Stimulated activated CD4-positive, alpha-beta T cell treated with anti-CD3 and anti-CD28 coated beads, Interleukin-1b, Interleukin-23, amount 100 ng/mL, for 1 hour (primary cell): ENCODE measurements at places on chromosomes 2 and 18.

GRCh38 chr2:233940376-233941276, 23.5 kb downstream of the TRPM8 start:
- no peak for DNase-seq

DNA sequence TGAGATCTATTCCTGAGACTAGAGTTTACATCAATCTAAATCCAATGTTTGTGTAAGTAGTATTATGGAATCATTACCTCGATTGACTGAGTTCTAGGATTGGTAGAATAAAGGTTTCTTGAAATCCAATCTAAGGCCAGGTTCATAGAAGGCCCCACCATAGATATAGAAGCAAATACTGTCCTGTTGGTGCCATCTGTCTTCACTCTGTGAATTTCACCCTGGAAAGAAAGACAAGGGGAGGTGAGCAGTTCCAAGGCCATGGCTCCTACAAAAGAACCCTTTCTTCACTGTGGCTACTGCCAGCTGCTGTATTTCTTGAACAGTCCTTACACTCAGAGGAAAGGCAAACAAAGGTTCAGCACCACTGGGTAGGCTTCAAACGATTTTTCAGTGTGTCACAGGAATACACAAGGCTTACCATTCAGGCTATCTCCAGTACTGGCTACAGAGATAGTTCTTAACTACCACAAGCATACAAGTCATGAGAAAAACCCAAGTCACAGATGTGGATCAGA, 137.0 kb downstream of the LRP2 start:
- no peak for DNase-seq

DNA sequence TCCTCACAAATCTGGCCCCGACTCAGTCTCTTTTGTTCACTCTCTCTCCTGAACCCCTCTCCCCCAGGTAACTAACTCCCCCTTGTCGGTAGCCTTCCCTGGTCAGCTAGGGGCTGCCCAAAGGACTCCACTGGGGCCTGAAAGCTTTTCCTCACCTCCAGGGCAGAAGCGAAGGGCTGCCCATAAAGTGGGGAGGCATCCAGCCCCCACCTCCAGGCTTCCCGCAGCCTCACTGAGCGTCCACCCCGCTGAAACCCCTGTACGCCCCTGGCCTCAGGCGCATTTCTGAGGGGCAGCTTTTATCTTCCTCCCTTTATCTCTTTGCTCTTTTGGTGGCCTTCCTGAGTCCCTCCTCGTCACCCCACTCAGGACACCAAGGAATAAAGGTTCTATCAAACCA, 249.3 kb downstream of the CYP26B1 start:
- DNase-seq = no peak

DNA sequence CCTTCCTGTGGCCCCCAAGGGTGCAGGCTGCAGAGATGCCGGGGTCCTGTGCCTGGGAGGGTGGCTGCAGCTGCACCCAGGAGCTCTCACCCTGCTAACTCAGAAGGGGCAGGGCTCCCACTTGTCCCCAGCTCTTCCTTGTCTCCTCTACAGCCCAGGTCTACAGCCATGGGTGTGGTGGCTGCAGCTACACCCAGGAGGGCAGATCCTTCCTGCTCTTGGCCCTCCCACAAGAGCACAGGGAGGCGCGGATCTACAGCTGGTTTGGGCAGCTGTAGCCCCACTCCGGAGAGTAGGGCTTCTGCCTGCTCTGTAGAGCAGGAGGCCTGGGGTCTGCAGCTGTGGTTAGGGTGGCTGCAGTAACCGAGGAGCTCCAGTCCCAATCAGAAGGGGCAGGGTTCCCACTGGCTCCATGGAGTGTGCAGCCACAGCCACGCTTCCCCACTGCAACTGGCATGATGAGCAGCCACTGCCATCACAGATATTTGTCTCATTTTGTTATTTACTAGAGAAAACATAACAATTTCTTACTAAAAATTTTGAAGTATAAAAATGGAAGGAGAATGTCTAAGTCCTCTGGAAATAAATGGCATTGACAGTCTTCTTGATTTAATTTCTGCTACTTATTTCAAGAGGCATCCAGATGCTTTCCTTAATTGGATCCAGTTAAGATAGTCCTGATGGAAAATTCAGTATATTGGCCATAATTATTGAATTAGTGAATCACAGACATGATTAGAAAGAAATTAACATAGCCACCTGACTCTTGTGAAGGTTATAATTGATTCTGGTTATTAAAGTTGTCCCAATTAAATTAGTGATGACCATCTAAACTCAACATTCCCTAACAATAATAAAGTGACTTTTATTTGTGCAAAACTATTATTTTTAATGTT, 233.6 kb downstream of the KCNE4 start:
- DNase-seq = no peak

GRCh38 chr18:32846896-32847295, 74.1 kb upstream of the KLHL14 start:
- no peak for DNase-seq

- no peak for DNase-seq
Observed at GRCh38 chr2:226647621-226648518, 151.8 kb downstream of the IRS1 start.

DNA sequence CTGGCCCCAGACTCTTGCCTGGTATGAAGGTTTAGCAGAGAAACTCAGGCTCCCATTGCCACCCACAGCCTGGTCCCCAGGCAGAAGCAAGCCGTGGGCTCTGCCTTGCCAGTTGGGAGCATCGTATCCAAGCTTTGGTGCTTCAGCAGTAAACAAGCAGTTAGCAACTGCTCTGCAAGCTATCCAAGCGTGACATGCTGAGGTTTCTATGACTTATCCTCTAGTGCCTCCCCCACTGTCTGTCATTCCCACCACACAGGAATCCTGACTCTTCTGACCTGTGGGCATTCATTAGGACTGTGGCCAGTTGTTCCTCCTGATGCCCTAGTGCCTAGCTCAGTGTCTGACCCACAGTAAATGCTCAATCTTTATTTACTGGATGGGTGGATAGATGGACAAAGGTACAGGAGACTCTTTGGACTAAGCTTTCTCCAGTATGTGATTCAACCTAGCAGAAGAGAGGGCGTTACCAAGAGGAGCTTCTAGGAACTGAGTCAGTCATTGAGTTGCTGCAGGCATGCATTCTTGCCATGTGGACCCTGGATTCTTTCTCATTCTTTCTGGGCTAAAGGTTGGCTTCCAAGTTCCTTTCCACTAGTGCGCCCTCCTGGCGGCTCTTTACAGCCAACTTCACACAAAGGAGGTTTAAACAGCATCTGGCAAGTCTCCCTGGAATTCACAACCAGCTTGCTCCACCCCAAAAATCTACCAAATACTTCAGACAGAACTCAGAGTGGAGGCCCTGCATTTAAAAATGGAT, 40.6 kb upstream of the MRPL19 start:
- no peak for DNase-seq

DNA sequence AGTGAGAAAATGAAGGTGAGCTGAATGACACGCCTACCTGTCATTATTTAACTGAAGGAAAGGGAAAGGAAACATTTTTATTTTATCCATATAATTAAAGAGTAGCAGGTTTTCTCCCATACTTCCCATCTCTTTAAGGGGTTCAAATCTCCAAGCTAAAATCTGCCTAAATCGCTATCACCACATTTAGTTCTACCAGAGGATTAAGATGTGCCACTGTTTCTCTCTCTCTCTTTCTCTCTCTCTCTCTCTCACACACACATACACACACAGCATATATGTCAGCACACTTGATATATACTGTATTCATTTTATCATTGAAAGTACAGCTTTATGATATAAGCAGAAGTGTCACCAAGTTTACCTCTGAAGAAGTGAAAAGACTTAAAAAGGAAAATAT, 3.1 kb downstream of the WIPF1 start:
- no peak for DNase-seq

- DNase-seq = no peak
Observed at GRCh38 chr18:34873986-34874580, 164.0 kb downstream of the DTNA start.

GRCh38 chr18:77461062-77461688, 211.5 kb downstream of the GALR1 start:
- no peak for DNase-seq

GRCh38 chr2:237738255-237738654, 60.3 kb upstream of the RBM44 start:
- DNase-seq = no peak

- DNase-seq = no peak
Observed at GRCh38 chr2:96396095-96396494, 60.5 kb downstream of the NCAPH start.

DNA sequence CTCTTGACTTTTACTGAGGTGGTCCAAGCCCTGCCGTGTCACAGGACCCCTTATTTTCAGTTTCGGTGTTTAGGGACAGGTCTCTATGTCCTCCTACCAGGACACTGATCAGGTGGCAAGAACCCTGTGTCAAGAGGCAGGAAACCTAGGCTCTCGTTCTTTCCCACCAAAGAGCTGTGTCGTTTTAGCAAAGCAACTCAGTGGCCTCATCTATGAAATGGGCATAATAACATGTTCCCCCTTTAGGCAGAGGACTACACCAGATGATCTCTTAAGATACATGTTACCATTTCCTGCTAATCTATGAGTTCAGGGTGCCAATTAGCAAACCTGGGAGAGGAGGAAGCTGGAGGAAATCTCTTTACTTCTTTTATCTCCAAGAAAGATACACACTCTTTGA, 1.9 kb downstream of the RAB31 start:
- no peak for DNase-seq

DNA sequence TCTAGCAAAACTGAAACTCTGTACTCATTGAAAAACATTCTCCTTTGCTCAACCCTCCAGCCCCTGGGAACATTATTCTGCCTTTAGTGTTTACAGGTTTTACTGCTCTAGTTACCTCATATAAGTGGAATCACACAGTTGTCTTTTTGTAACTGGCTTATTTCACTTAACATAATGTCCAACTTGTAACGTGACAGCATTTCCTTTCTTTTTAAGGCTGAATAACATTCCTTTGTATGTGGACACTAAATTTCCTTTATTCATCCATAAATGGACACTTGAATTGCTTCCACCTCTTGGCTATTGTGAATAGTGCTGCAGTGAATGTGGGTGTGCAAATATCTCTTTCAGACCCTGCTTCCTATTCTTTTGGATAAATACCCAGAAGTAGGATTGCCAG, 144.9 kb downstream of the ACTR3 start:
- DNase-seq = no peak

DNA sequence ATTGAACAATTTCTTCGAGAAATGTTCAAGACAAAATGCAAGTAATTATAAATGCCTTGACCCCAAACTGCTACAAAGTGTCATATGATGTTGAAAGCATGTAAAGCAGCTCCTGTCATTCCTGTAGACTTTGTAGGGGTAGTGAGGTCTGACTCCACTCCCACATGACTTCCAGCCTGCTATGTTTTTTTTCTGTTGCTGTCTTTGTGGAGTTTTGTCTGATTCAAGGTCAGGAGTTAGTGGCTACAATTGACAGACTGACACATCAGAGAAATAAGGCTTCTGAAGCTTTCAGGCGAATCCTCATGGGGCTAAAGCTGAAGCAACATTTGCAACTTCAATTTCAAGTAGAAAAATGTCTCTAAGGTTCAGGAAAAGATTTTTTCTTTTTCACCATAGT, 63.9 kb upstream of the CCDC195 start:
- DNase-seq = no peak

DNA sequence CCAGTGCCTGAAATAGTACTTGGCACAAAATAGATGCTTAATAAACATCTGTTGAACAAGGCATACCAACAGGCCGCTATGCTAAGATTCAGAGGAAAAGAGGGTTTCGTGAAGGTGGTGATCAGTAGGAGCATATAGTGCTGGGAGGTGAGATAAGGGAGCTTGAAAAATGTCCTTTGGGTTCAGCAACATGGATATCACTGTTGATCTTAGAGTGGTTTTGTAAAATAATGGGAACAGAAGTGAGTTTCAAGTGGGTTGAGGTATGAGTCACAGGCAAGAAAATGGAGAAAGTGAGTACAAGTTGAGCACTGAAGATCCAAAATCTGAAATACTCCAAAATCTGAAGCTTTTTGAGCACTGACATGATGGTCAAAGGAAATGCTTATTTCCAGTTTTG, 4.4 kb downstream of the CENPO start:
- no peak for DNase-seq

- no peak for DNase-seq
Observed at GRCh38 chr2:99035920-99036319, 99.9 kb upstream of the CRACDL start.

GRCh38 chr2:132656266-132656975, 13.6 kb downstream of the LYPD1 start:
- no peak for DNase-seq

DNA sequence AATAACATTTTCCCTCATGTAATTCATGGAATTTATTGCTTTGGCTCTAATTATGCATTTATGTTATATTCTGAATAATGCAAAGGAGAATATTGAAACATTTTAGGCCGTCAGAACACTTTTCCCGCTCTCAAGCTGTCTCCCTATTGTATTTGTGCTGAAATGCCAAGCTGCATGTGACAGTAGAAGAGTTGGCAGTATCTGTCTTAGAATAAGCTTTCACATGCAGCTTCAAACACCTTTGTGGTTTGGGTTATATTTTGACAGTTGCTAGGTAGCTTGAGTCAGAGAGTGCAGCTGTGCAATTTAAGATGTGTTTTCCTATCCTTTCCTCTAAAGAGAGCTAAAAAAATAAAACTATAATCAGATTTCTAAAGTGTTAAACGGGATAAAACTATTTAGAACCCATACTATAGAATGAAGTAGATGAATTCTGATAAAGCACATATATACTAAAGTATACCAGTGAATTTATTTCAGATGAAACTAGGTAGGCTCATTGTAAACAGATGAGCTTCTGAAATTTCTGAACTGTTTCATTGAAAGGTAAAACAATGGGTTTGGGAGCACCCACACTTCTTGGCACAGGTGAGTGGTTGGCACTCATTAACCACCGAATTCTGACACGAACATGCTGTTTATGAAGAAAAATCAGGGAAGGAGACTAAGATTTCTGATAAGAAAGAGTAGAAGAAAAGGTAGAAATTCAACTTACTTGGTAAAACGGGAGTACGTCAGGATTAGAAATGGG, 43.4 kb downstream of the PLCL1 start:
- DNase-seq = no peak

DNA sequence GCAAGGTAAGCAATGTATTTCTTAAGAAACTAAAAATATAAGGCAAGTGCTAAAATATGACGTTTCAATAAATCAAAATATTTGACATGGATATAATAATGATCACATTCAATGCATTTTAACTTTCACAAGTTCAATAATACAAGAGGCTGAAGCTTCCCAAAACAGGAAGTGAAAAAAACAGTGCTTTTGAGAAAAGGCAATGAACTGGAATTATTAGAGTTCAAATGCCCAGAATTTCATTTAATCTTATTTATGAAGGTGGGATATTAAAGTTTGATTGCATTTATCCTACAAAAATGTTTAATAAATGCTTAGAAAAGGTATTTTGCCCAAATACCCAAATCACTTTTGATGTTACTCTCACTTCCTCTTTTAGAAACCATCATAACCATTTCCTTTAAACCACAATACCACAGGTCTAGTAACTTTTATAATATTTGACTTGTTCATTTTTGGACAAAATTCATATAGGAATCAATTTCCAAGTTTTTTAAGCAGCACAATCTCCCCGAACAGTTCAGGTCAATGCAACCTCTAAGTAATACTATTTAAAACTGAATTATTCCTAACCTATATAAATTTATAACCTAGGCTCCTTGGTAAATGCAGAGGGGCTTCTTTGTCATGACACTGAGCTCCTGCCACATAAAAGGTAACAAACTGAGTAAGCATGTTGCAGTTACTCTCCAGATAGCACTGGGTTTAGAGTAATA, 2.1 kb downstream of the NCKAP1 start:
- no peak for DNase-seq

- DNase-seq = no peak
Observed at GRCh38 chr18:23646282-23646681, 16.4 kb downstream of the ANKRD29 start.
